ENCODE measurements at places on chromosomes 16 and 17. TPM values are rescaled to one million over a fixed set of nuclear protein-coding genes. Genes with fewer than 3 reads are reported as not detected.

EVI2B gene
- polyA plus RNA-seq, result 86.9 TPM

MT1G gene
- 140 TPM for polyA plus RNA-seq

TRIM72 gene
- polyA plus RNA-seq, result 0.03 TPM

ANKFY1 gene
- polyA plus RNA-seq, result 19.4 TPM

- DNase-seq, result no peak
These were observed 7.1 kb downstream of the ASPA start for GRCh38 chr17:3482852-3483251.

GRCh38 chr17:1322014-1322428, 42.6 kb downstream of the TRARG1 start:
- DNase-seq, result no peak

- no peak for DNase-seq
These were observed 1.1 kb downstream of the TSEN54 start for GRCh38 chr17:75517297-75517865.

DNA sequence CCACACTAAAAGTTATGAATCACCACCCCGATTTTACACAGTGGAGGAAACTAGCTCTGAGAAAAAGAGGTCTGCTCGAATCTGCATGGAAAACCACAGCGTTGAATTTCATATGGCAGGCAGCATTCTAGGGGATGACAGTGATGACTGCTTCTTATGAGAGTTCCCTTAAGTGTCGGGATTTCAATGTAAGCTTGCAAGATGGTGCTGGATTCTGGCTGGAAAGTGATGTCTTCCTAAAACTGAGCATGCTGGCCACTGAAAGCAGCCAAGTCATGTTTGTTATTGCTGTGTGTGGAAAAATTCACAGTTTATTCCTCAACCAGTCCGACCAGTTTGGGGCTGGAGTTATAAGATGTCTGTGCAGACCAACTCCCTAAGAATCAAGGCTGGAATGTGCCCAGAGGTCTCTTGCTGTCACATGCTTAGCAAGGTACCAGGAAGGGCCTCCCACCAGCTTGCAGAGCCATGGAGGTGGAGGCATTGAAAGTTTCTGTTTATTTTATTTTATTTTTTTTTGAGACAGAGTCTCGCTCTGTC, 37.2 kb upstream of the GAN start:
- DNase-seq, result peak; percentile 71

DNA sequence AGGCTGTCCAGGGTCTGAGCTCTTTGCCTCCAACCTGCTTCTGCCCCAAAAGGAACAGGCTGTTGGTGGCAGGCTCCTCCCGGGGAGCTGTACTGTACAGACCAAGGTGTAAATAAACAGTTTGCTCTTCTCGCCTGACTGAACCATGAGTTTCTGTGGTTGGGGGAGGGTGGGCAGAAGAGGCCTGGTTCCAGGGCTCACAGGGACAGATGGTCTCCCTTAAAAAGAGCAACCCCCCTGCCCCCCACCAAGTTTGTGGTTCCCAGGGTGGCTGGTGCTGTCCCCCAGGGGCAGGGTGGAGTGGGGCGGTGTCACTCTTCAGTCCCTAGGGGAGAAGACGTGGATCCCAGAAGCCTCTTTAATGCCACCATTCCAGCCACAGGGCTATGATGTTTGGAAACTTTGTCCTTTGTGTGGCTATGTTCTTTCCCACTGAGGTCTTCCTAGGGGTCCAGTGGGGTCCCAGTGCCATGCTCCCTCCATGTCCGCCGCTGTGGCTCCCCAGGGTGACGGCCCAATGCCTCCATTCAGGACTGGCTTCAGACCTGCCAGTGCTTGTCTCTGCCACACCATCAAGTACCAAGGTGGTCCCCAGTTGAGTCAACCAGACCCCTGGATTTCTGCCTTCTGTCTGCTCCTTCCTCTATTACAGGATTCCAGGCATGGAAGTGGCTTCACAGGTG, 146.7 kb downstream of the RAB11FIP4 start:
- no peak for DNase-seq

DNA sequence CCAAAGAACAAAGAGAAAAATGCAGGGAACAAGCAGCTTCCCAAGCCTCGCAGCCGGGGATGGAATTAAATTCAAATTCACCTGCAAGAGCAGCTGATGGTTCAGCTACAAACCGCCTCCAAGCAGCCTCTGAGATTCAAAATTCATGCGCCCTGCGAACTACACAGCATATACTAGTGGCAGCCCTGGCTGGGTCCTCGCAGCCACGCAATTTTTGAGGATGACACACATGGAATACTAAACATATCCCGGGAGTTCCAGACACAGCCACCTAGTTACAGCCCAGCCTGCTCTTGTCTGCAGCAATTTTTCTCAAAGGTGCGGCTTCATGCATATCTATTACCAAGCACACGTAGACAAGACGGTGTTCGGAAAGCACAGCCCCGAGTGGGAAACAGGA, 35.9 kb upstream of the KIFC3 start:
- no peak for DNase-seq

DNA sequence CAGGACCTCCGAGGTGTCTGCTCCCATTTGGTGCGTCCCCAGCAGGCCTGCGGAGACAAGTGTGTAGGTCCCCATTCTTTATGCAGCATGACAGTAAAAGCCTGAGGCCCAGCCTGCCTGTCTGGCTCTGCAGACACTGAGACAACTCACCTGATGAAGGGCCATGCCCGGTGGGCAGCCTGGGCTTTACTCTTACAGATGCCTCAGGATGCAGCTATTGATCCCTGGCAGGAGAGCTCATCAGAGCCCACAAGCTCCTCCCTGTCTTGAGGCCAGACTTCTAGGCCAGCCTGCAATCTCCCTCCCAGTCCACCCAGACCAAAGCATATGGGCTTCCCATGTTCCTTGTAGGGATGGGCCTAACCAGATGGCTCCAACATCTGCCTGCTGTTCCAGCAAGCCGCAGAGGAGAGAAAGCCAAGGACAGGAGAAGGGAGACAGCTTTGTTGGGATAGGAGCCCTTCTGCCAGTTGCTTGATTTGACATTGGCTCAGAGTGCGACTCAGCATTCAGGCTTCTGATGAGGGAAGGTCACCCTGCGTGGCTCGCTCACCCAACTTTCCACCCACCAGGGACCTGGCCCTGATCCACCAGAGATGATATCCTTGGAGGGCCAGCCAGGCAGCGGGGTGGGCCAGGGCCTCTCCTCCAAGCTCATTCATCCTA, 87.5 kb downstream of the SOCS1 start:
- no peak for DNase-seq

DNA sequence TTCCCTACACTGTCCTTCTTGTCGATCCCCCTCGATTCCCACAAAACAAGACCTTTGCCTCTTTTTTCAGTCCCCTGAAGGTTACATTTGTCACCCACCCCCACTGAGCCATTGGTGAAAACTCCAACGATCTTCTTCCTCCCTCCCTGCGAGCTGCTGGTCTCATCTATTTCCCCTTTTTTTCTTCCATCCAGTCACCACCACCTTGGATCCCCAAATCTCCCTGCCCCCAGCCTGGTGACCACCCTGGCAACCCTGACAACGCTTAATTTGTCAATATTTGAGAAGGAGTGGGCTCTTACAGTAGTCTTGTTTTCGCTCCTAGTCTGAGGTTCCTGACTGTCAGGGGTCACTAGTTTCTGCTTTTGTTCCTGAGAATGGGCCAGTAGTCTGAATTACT, 62.9 kb downstream of the SMPD3 start:
- no peak for DNase-seq
